Skin of body (tissue), 3 donors: ENCODE measurements at places on chromosomes 7 and 10. TPM values are rescaled to one million over a fixed set of nuclear protein-coding genes. Genes with fewer than 3 reads are reported as not detected.

DNA sequence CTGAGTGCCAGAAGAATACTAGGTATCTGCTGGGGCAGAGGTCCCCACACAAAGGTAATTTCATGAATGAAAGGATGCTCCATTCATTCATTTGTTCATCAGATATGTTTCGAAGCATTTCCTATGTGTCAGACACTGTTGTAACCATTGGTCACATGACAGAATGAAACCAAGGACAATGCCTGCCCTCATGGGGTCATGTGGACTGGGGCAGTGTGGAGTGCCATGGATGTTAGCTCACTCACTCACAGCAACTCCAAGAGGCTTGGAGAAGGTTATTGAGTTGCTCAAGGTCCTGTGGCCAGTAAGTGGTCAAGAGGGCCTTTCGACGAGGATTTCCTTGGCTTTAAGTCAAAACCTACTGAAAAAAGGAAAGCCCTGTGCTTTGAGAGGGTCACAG, 223.5 kb downstream of the ARHGAP12 start:
- DNase-seq, result no peak

Gene LRRC4
- 1.2 TPM for total RNA-seq

Gene HKDC1
- total RNA-seq, result 0.10 TPM

- DNase-seq, result no peak
Measured at GRCh38 chr7:6563936-6564770, 12.9 kb upstream of the GRID2IP start.

- no peak for DNase-seq
Measured at GRCh38 chr10:43077421-43078171, 727 bp downstream of the RET start.
